ENCODE measurements at places on chromosomes 7 and 10.

GRCh38 chr10:27388761-27389399 is 115.2 kb upstream of the RAB18 start:
- DNase-seq, result no peak

GRCh38 chr7:36090976-36091873 is 61.8 kb upstream of the EEPD1 start:
- no peak for DNase-seq

DNA sequence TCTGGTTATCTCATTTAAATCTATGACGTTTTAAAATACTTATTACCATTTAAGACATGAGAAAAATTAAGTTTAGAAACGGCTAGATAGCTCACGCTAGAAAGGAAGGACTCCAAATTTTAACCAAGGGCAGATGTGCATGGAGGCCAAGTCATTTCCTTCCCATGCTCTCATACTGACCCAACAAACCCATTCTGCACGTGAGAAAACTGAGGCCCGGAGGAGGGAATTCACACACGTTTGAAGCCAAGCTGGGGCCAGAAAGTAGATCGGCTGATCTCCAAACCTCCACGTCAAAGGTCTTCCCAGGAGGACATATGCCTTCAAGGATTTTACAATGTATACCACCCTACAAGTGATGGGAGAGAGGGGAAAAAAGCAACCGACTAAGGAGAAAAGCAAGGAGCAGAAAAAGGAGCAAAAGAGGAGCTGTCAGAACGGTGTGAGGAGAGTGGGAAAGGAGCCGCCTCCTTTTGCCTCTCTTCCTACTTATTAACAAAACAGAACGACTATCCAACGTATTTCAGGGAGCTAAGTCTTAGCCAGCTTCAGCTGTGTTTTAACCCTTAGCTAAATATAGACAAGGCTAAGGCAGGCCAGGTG is 645 bp upstream of the SIRT1 start:
- DNase-seq, result no peak

- no peak for DNase-seq
These were observed 10.6 kb downstream of the DBF4 start for GRCh38 chr7:87886875-87887274.

DNA sequence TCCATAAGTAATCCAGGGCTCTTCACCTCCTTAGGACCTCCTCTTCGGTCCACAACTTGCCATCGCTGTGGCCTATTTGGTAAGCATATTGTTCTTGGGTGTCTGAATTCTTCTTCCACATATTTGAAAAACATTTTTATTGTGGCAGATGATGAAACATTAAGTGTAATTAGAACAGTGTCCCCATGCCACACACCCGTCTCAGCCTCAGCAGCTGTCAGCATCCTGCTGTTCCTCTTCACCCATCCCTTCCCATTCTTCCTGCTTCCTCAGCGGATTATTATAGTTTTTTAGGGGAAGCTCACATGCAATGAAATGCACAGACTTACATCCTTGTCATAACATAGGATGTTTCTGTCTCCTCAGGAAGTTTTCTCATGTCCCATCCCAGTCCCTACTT is 20.1 kb downstream of the TDRD1 start:
- DNase-seq, result no peak

GRCh38 chr10:70343312-70343711 is 39.1 kb downstream of the LRRC20 start:
- no peak for DNase-seq

GRCh38 chr7:142948603-142949002 is 9.3 kb downstream of the LLCFC1 start:
- no peak for DNase-seq

DNA sequence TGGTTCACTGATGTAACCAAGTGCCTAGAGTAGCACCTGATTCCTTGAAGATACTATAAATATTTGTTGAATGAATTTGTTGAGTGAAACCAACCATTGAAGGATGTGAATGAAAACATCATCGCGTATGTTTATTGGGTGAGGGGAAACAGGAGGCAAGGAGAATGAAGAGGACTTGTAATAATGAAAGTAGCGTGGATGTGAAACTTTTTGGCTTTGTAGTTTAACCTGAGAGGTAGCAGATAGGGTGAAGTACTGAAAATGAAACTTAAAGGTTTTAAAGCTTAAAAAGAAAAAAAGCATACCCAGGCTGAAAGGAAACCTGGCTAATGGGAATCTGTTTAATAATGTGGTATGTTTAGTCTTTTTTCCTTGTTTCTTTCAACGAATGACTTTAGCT is 5.2 kb downstream of the CCNY start:
- no peak for DNase-seq

DNA sequence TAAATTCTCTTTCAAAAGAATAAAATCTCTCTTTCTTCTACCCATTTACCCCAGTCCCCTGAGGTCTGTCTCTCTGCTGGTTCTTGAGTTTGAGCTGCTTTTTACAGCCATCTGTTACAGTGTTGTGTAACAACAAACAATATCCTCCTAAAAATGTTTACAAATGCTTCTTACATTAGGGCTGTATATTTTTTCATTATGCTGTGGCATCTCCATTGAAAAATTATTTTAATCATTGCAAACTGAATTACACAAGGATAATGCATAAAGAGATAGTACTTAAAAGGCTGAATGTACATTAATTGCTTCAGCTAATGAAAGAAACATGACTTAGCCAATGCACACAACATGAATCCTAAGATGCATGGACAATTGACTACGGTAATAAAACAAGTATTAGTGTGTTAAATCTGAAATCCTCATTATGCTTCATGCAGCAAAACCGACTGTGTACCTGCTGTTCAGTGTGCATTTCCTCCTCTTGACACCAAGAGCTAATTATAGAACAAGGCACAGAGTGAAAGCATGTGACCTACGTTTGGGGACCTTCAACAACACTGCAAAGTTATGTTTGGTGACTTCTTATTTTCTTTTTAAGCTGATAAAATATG is 181.7 kb upstream of the RHOBTB1 start:
- no peak for DNase-seq

DNA sequence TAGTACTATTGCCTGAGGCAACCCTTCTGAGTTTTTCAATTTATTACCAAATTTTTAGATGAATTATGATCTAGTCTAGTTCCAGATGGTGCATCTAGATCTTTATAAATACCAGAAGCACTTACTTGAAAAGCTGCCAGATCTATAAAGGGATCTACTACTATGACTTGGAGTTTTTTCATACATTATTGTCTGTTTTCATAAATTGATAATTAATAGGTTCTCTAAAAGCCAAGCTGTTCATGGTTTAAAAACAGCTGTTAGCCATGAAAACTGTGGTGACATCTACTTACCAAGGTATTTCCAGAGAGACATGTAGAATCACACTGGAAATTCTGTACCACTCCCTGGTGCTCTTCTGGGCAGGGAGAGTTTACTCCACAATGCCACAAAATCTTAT is 786.5 kb upstream of the C7orf33 start:
- DNase-seq, result no peak

GRCh38 chr7:107884066-107884818 is 6.7 kb upstream of the DLD start:
- no peak for DNase-seq

- no peak for DNase-seq
These were observed 53.9 kb downstream of the TFEC start for GRCh38 chr7:115976651-115977050.

- no peak for DNase-seq
These were observed 118.0 kb downstream of the COBL start for GRCh38 chr7:51198654-51199053.

DNA sequence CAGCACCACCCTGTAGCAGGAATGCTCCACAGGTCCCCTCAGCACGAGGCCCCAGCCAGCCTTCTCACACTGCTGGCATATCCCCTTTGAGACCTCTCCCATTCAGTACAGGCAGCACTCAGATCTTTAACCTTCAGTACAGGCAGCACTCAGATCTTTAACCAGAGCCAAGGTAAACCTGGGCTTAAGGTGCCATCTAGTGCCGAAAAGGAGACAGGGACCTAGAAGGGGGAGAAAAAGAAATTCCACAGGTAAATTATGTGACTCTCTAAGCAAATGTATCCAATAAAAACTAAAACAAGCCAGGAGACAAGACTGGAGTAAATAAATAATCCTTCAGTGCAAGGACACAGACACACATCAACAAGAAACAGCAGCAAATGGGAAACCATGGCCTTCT is 358.6 kb downstream of the PTPRN2 start:
- no peak for DNase-seq

GRCh38 chr10:101246639-101247038 is 17.4 kb upstream of the LBX1 start:
- DNase-seq, result no peak

GRCh38 chr10:6167456-6167855 is 35.3 kb upstream of the PFKFB3 start:
- no peak for DNase-seq

DNA sequence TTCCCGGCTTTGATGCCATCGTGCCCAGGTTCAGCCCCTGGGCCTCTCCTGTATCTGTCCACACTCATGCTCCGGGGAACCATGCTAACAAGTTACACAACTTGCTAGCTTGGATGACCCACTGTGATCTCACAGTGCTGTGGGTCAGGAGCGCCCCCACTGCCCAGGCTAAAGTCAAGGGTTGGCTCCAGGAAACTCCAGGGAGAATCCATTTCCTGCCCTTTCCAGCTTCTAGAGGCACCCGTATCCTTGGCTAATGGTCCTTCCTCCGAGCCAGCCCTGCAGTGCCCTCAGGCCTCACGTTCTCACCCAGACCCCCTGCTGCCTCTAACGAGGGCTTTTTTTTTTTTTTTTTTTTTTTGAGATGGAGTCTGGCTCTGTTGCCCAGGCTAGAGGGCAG is 19.5 kb downstream of the AMZ1 start:
- no peak for DNase-seq

GRCh38 chr10:61752111-61753011 is 89.6 kb downstream of the CABCOCO1 start:
- DNase-seq, result no peak

DNA sequence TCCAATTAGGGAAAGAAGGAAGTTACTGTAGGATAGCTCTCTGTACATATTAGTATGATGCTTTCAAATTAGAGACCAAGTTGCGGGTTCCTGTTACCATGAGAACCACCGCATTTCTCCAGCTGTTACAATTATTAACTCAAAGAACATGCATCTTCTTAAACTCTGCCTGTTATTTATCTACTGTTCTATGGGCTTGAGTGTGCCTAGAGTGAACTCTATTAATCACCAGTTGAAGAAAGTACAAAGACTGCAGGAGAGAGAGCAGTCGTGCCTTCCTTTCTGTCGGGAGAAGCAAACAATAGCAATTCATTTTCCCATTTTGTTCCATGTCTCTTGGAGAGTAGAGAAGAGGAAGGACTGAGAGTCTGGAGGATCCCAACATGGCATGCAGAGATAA is 1071.2 kb downstream of the TYW1 start:
- no peak for DNase-seq

GRCh38 chr10:50420196-50420595 is 168.9 kb upstream of the ASAH2 start:
- no peak for DNase-seq

- no peak for DNase-seq
These were observed 103.7 kb downstream of the MACC1 start for GRCh38 chr7:20113427-20114027.

DNA sequence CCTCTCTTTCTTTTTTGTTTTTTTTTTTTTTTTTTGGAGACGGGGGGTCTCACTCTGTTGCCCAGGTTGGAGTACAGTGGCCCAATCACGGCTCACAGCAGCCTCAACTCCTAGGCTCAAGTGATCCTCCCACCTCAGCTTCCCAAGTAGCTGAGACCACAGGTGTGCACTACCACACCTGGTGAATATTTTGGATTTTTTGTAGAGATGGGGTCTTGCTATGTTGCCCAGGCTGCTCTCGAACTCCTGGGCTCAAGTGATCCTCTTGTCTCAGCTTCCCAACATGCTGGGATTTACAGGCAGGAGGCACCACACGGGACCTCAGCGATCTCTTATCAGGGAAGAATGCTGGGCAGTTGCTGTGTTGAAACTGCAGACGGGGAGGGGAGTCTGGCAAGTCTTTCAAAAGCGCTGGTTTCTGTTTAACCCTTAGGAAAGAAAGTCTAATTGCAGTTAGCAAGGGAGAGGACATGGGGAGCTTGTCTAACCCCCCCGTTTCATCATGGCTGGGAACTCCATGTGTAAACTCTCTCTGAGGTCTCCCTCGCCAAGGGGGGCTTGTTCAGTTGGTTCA is 39.6 kb upstream of the LMTK2 start:
- no peak for DNase-seq

DNA sequence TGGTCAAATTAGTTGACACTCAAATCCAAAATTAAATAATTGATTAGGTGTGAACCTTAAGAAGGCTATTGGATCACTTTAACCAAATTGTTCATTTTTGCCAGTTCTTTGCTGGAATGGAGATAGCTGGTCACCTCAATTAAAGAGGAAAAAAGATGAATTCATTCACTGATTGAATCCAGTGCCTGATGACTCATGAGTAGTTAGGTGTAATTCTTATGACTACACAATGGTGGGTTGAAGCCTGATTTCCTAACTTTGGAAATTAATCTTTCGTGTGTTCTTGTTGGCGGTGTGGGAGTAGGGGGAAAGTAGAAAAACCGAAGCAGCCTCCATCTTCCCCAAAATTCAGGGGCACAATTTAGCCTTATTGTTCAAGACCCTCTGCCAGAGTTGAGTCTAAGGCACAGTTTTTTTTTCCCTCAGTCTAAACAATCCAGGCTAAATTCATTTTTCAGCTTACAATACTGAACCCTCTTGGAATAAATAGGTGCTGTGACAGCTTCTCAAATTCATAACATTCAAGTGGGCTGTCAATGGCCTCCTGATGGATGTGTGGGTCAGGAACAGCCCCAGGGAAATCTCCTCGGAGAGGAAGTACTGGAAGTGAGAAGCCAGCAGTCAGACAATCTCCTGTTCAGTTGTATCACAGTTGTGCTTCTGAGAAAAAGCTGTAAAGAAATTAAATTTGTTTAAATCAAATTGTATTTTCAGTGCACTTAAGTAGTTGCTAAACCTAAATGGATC is 356.6 kb downstream of the BBS9 start:
- DNase-seq, result no peak

GRCh38 chr10:110643653-110644597 is at the start of gene RBM20:
Gene RBM20, plus strand, starts transcription at chr10:110644336. Its CDS starts 119 bp downstream, at chr10:110644455.
- no peak for DNase-seq

DNA sequence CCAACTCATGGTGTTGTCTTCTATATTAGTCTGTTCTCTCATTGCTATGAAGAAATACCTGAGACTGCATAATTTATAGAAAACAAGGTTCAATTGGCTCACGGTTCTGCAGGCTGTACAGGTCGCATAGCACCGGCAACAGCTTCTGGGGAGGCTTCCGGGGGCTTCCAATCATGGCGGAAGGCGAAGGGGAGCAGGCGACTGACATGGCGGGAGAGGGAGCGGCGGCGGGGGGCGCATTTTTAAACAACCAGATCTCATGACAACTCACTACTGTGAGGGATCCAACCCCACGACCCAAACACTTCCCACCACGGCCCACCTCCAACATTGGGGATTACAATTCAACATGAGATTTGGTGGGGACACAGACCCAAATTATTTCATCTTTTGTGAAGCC is 28.7 kb upstream of the GDI2 start:
- DNase-seq, result no peak

- no peak for DNase-seq
These were observed 10.4 kb upstream of the FGFR2 start for GRCh38 chr10:121608469-121609190.

- no peak for DNase-seq
These were observed 12.8 kb upstream of the RGS10 start for GRCh38 chr10:119555178-119555784.
